ENCODE measurements at places on chromosomes 13 and 19.

GRCh38 chr19:38617283-38617763, 430 bp downstream of the MAP4K1 start:
- peaks cover 2% of the 10 kb centered on the region for H3K4me1 ChIP-seq
- no peaks in the 10 kb centered on the region for H3K27me3 ChIP-seq
- no peak for DNase-seq
- no peak overlapping the region for H3K27ac ChIP-seq
- no peak overlapping the region for H3K4me3 ChIP-seq

DNA sequence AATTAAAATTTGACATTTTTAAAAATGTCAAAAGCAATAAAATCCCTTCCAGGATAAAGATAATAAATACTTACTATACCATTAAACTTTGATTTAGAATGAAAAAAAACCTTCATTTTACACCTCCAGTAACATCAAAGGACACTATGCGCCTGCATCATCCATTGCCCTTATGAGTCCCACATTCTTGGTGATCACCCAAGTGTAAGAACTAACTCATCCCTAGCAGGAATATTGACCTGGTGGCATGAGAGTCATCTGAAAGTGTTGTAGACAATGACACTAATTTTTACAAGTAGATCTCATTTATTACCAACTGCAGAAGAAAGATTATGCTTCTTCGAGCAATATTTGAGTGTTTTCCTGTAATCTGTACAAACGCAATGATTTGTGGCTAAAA, 1128.9 kb downstream of the EFNB2 start:
- no peak for DNase-seq
- H3K27me3 ChIP-seq: no peaks in the 10 kb centered on the region

- peaks cover 2% of the 10 kb centered on the region for H3K4me1 ChIP-seq
- H3K36me3 ChIP-seq: no peaks in the 10 kb centered on the region
- no peak overlapping the region for H3K27ac ChIP-seq
- no peaks in the 10 kb centered on the region for H3K27me3 ChIP-seq
Observed at GRCh38 chr13:45310341-45311131, 30.4 kb downstream of the TPT1 start.

- H3K4me3 ChIP-seq: no peak overlapping the region
- no peak for DNase-seq
- no peaks in the 10 kb centered on the region for H3K4me1 ChIP-seq
Observed at GRCh38 chr13:100506154-100506553, 82.4 kb downstream of the GGACT start.

GRCh38 chr13:59210543-59210942, 953.2 kb downstream of the DIAPH3 start:
- no peak for DNase-seq
- no peaks in the 10 kb centered on the region for H3K27me3 ChIP-seq
- H3K36me3 ChIP-seq: no peaks in the 10 kb centered on the region
- H3K27ac ChIP-seq: no peak overlapping the region
- H3K4me3 ChIP-seq: no peak overlapping the region

GRCh38 chr13:72884101-72884500, 102.2 kb downstream of the PIBF1 start:
- DNase-seq: no peak
- no peaks in the 10 kb centered on the region for H3K36me3 ChIP-seq
- H3K4me3 ChIP-seq: no peak overlapping the region
- H3K27me3 ChIP-seq: no peaks in the 10 kb centered on the region
- H3K4me1 ChIP-seq: no peaks in the 10 kb centered on the region
- no peak overlapping the region for H3K27ac ChIP-seq

DNA sequence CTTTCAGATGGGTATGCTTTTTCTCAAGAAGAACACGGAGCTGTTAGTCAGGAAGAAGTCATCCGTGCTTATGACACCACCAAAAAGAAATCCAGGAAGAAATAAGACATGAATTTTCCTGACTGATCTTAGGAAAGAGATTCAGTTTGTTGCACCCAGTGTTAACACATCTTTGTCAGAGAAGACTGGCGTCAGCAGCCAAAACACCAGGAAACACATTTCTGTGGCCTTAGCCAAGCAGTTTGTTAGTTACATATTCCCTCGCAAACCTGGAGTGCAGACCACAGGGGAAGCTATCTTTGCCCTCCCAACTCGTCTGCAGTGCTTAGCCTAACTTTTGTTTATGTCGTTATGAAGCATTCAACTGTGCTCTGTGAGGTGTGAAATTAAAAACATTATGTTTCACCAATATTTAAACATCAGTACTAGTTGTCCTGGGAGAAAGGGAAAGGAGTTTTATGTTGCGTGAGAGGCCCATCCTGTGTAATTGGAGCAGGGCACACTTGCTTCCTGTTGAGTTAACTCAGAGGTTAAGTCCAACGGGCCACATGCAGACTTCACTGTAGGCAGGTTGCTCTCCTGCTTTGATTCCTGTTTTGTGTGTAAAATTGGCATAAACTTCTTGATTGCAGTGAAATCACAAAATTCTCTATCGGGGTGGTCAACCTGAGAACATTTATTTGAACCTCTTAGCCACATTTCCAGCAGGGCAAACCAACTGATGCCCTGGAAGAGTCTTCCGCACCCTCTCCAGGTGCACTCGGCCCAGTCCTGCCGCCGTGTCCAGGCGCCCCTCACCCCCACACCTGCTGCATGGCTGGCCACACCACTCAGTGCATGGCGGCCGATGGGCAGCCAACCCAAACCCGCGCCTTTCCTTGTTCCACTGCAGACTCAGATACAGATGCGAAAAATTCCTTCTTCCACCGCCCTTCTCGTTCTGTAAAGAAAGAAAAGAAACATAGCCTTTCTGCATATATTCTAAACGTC, 31.6 kb downstream of the SHISA2 start:
- no peak for DNase-seq
- H3K36me3 ChIP-seq: no peaks in the 10 kb centered on the region
- H3K27me3 ChIP-seq: no peaks in the 10 kb centered on the region
- H3K4me3 ChIP-seq: no peak overlapping the region

DNA sequence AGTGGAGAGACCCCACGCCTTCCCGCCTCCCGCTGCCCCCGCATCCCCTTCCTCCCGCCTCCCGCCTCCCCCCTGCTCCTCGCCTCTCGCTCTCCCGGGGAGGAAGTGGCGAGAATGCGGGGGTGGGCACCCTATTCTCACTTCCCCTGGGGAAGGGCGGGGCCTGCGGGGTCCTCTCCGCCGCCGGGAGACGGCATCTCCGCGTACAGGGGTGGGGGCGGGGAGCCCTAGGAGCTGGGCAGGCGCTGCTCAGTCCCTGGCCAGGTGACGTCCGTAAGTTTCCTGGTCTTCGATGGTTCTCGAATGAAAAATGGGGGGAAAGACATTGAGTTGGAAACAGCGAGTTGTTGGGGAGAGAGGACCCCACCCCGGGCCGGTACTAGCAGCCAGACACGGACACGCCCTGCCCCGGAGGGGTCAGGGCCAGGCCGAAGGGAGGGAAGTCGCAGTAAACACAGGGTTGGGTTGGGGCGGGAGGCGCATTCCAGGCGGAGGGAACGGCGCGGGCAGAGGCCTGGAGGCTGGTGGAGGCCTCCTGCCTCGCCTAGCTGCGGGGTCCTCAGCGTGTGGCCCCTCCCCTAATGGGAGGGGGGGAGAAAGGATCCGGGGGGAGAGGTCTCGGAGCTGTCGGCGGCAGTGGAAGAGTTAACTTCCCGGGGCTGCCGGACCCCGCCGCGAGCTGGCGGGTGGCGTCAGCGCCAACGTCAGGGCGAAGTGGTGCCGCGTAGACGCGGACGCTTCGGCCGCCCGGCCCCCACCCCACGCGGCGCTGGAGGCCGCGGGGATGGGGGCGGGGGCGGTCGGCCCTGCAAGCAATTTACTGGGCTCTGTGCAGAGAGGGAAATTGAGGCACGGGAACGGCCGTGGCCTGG, 10.4 kb upstream of the JUND start:
- no peaks in the 10 kb centered on the region for H3K4me1 ChIP-seq
- peak overlapping the region; percentile 61 for H3K4me3 ChIP-seq
- H3K36me3 ChIP-seq: no peaks in the 10 kb centered on the region
- no peaks in the 10 kb centered on the region for H3K27me3 ChIP-seq

GRCh38 chr19:41175801-41176777, 16.9 kb upstream of the CYP2S1 start:
- no peak overlapping the region for H3K27ac ChIP-seq
- no peaks in the 10 kb centered on the region for H3K27me3 ChIP-seq
- peak; percentile 74 for DNase-seq
- H3K36me3 ChIP-seq: no peaks in the 10 kb centered on the region
- H3K4me1 ChIP-seq: no peaks in the 10 kb centered on the region

- no peak overlapping the region for H3K4me3 ChIP-seq
- no peak for DNase-seq
- H3K36me3 ChIP-seq: no peaks in the 10 kb centered on the region
- H3K4me1 ChIP-seq: no peaks in the 10 kb centered on the region
Observed at GRCh38 chr13:29801737-29802305, 48.6 kb downstream of the UBL3 start.

DNA sequence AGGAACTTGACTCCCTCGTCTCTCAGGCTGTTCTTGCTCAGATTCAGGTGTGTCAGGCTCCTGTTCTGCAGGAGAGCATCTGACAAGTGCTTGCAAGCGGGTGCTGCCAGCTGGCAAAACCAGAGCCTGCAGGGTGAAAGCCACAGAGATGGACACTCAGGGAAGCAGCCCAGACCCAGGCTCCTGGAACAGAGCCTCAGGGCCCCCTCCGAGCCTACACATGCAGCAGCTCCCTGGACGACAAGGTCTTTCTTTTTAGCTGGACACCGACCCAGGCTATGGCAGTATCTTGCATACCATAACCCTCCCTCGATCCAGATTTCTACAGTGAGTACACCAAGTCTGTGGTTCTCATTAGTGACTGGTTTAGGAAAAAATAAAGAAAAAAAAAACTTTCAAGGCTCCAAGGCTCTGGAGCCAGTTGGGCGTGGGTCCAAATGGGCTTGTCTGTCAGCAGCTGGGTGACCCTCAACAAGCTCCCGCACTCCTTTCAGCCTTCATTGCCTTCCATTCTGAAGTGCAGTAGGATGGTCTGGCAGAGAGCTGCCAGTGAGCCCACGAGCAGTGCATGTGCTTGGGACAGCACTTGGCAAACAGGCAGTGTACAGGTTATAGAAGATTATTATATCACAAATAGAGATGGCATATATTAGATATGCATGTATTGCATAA, 29.9 kb downstream of the NLRP13 start:
- no peak overlapping the region for H3K27ac ChIP-seq
- no peaks in the 10 kb centered on the region for H3K36me3 ChIP-seq
- no peaks in the 10 kb centered on the region for H3K27me3 ChIP-seq
- no peaks in the 10 kb centered on the region for H3K4me1 ChIP-seq
- H3K4me3 ChIP-seq: no peak overlapping the region
- DNase-seq: no peak

- H3K27ac ChIP-seq: no peak overlapping the region
- no peak overlapping the region for H3K4me3 ChIP-seq
- H3K4me1 ChIP-seq: no peaks in the 10 kb centered on the region
- no peak for DNase-seq
- H3K36me3 ChIP-seq: no peaks in the 10 kb centered on the region
Observed at GRCh38 chr13:67806796-67807195, 576.7 kb upstream of the PCDH9 start.

GRCh38 chr13:97896446-97896845, 57.0 kb upstream of the IPO5 start:
- H3K36me3 ChIP-seq: no peaks in the 10 kb centered on the region
- no peaks in the 10 kb centered on the region for H3K4me1 ChIP-seq
- no peak overlapping the region for H3K27ac ChIP-seq

DNA sequence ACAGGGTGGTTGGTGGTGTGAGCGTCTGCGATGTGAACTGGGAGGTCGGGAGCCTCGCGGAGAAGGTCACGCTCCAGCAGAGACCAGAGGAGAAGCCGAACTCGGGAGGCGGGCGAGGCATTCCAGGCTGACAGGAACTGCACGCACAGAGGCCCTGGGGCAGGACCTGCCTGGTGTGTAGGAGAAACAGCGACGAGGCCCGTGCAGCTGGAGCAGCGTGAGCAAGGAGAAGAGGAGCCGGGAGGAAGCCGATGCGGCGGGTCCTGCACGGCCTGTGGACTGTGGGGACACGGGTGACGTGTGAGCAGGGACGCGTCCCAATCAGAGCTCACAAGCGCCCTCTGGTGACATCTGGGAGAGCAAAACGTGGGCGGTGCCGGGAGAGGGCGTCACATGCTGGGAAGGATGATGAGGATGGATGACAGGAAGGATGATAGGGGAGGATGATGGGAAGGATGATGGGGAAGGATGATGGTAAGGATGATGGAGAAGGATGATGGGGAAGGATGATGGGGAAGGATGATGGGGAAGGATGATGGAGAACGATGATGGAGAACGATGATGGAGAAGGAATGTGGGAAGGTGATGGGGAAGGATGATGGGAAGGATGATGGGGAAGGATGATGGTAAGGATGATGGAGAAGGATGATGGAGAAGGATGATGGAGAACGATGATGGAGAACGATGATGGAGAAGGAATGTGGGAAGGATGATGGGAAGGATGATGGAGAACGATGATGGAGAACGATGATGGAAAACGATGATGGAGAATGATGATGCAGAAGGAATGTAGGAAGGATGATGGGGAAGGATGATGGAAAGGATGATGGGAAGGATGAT, 16.1 kb upstream of the MADCAM1 start:
- DNase-seq: peak; percentile 75
- H3K27me3 ChIP-seq: no peaks in the 10 kb centered on the region
- no peaks in the 10 kb centered on the region for H3K4me1 ChIP-seq
- no peak overlapping the region for H3K27ac ChIP-seq

DNA sequence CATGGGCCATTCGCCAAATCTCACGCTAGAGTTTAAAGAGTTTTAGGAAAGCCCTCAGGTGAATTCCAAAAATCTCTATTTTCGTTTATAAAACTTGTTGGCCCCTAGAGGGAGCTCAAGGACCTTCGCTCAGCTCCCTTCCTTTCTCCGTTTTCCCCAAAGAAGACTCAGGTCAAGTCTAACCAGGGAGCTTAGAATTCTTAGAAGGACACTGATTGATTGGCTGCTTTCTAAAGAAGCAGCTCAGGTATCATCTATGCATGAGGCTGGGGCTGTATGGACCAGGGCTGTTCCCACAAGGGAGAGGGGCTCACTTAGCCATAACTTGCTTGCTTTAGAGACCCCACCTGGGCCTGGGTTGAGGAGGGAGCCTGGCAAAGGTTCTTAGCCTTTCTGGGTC, 20.5 kb downstream of the DZIP1 start:
- no peaks in the 10 kb centered on the region for H3K36me3 ChIP-seq
- DNase-seq: no peak
- H3K4me3 ChIP-seq: no peak overlapping the region
- no peaks in the 10 kb centered on the region for H3K27me3 ChIP-seq

DNA sequence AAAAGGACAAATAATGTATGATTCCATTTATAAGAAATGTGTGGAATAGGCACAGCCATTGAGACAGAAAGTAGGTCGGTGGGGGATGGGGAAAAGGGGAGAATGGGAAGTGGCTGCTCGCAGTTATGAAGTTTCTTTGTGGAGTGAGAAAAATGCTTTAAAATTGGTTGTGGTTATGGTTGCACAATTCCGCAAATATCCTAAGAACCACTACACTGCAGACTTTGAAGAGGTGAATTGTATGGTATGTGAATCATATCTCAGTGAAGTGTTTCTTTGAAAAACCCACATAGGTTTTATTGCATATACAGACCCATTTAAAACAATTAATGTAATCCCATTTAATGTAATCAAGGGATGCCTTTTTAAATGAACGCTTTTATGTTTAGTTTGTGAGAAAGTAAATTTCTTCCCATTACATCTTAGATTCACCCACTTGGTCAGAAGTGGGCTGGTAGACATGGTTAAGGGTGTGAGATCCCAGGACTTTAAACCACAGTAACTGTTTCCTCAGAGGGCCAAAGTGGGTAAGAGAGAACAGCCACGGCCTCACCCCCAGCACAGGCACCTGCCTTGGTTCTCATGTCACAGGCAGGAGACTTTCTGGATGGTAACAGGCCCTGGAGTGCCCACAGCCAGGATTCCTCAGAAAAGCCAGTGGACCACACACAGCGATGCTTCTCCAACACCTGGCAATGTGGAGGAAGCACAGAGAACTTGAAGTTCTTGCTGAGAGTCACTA, 119.3 kb upstream of the GJB6 start:
- DNase-seq: no peak
- no peak overlapping the region for H3K4me3 ChIP-seq
- H3K27me3 ChIP-seq: no peaks in the 10 kb centered on the region
- H3K4me1 ChIP-seq: no peaks in the 10 kb centered on the region
- H3K27ac ChIP-seq: no peak overlapping the region

All from prostate gland (tissue), 2 donors.